ENCODE measurements at places on chromosomes 6 and 20.

DNA sequence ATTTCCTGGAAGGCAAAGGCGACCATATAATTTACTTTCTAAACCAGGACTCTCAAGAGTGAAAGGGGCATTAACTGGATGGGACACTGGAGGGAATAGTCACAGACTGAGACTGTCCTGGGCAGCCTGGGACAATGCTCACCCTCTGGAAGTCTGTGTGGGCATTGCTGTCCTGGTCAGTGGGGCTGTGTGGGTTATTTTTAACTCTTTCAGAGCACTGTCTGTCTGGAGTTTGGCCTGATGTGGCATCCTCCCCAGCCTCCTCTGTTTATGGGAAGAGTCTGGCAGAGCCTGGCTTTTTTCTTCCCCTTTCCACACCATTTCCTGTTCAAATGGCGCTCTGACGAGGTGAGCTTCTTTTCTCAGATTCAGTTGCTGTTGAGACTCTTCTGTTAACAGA, 11.7 kb downstream of the DAAM2 start:
- DNase-seq: no peak

DNA sequence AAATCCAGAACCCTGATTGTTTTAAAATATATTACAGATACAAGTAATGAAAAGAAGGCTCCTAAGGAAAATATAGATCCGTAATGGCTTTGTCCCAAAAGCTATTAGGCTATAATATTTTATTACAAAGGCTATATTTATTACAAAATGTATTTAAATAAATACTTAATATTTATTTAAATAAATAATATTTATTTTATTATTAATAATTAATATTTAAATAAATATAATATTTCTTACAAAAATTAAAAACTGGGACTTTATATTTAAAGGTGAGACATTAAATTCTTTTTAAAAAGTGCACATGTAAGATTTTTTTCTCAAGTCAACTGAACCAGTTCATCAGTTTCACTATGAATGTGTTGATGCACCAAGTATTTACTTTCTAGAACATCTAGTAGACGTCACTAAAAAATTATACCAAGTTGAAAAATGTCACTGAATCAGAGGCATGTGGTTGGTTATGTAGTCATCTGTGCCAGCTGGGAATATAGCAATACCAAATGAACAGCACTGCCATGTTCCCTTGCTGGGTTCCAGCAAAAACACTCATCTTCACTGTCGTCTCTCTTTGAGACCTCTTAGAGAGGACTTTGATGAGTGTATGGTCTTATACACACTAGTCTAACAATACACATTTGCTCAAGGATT, 278.9 kb downstream of the ESR1 start:
- no peak for DNase-seq

- DNase-seq: no peak
Measured at GRCh38 chr6:134523903-134524650, 206.2 kb upstream of the SGK1 start.

DNA sequence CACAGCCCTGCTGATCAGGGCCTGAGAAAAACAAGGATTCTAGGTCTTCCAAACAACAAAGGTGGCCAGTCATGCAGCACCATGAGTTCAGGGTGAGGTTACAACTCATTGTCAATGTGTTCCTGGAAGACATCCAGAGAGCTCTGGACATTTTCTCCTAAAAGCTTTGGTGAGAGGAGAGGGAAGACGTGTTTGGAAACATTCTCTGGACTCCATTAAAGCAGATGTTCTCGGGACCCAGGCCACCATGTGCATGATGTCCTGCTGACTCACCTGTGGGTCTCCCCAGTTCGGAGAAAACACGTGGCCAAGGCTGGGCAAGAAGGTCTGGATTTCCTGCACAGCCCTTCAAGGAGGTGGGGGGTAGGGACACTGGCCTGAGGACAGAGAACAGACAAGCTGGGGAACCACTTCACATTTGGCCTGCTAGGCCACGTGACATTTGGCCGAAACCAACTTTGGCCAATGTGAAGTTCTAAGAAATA, 61.6 kb downstream of the KCNB1 start:
- peak; percentile 71 for DNase-seq

- no peak for DNase-seq
Measured at GRCh38 chr20:7742479-7742878, 197.8 kb downstream of the HAO1 start.

DNA sequence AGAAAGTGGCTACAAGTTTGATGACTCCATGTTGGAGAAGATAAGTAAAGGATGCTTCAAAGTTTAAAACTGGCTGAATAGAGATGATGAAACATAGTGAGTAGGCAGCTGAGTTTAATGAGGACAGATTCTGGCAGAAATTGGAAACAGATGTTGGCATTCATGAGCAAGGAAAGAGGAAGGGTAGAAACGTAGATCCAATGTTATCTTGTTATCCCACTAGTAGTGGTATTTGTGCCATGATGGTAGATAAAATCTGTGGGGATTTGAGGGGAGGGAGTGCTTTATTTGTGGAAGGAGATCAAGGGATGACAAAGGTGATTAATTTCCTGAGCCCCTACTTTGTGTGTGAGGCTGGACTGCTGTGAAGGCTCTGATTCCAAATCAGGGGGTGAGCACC, 69.5 kb downstream of the MRAP2 start:
- DNase-seq: no peak

DNA sequence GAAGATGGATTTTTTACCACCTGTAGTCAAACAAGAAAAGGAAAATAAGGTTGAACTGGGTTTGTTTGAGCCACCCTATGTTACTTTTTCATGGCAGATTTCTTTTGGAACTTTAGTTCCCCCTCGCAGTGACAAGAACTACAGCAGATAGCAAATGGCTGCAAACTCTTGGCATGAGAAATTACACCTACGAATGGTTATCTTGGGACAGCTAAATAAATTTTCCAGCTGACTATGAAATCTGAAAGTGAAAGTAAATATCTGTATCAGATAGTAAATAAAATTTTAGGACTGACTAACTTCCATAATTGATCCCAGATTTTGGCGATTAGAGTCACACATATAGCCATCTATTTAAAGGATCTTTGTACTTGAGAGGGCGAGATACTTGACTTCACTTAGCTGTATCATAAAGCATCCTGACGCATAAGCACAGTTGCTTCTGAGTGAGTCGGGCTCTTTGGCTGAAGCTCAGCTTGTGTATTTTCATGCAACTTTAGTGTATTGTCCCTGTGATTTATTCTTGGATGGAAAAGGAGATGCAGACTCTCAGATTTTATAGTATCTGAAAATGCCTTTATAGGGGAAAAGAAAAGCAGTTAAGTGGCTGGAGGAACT, 125.3 kb upstream of the B3GAT2 start:
- DNase-seq: peak; percentile 32

GRCh38 chr6:119002069-119002468, 67.1 kb upstream of the MCM9 start:
- DNase-seq: no peak

DNA sequence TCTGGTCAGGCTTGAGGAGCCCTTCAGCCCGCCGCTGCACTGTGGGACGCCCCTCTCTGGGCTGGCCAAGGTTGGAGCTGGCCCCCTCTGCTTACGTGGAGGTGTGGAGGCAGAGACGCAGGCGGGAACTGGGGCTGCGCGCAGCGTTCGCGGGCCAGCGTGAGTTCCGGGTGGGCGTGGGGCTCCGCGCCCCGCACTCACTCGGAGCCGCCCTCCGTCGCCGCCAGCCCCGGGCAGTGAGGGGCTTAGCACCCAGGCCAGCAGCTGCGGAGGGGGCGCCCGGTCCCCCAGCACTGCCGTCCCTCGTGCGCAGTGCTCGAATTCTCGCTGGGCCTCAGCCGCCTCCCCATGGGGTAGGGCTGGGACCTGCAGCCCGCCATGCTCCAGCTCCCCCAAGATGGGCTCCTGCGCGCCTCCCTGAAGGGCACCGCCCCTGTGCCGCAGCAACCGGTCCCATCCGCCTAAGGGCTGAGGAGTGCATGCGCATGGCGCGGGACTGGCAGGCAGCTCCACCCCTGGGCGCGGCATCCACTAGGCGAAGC, 695.9 kb downstream of the EPHA7 start:
- no peak for DNase-seq

DNA sequence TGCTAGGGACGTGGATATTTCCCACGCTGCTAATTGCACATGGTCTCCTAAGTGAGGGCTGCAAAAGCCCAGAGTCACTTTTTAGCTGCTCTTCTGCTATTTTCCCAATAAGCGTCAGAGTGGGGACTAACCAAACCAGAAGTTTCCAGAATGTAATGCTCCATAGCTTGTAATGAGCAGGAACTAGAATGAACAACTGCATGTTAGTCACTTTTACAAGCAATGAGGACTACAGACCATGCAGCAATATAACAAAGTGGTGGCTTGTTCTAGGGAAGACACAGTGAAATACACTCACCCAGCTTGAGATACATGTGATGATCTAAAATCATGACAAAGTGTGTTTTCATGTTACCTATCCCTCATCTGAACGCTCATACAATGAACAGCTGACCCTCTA, 314.1 kb upstream of the SGK1 start:
- no peak for DNase-seq

- peak; percentile 58 for DNase-seq
Measured at GRCh38 chr6:45677381-45678284, 299.9 kb upstream of the SUPT3H start.

DNA sequence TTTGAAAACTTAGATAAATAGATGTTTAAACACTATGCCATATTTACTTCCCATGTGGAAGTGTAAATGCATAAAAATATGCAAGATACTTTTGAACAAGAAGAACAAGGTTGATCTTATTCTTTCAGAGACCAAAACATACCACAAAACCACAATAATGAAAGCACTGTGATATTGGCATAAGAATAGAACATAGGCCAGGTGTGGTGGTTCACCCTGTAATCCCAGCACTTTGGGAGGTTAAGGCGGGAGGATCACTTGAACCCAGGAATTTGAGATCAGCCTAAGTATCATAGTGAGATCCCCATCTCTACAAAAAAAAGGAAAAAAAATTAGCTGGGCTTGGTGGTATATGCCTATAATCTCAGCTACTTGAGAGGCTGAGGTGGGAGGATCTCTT, 66.5 kb downstream of the KCNS1 start:
- no peak for DNase-seq

- peak; percentile 71 for DNase-seq
Measured at GRCh38 chr6:156881687-156882629, 104.8 kb downstream of the ARID1B start.

DNA sequence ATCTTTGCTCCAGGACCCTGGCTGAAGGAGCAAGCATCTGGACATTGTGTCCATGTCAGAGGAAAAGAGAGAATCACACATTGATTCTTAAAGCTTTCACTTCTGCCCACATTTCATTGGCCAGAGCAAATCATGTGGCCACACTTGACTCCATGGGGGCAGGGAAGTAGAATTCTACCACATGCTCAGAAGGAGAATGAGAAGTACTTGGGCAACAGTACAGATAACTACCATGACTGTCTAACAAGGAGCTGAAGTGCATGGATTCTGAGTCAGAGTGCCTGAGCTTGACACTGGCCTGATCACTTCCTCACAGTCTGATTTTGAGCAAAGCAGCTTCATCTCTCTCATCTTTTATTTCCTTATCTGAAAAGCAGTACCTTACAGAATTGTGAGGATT, 38.6 kb downstream of the GHRH start:
- DNase-seq: no peak

GRCh38 chr20:35446356-35447078, 8.5 kb upstream of the GDF5 start:
- no peak for DNase-seq

DNA sequence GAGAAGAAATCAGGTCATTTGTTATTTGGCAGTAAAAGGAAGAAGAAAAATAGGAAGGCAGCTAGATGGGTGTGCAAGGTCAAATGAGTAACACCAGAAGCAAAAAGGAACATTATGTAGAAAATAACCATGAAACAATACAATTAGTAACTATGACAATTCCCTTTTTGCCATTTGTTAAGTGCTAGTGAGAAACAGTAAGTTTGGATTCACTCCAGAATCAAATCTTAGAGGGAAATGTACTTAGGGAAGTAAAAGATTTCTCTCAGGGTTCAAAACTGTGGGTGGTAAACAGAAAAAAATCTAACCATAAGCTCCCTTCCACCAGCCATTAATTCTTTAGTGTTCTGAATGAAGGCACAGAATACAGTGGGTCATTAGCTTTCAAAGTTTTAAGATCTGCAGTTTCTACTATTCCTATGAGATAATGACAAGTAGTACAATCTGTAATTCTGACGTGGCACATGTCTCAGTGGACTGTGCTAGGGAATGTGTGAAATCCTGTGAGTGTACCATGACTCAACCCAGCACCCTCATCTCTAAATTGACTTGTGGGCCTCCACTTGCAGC, 17.1 kb downstream of the REPS1 start:
- DNase-seq: peak; percentile 28

DNA sequence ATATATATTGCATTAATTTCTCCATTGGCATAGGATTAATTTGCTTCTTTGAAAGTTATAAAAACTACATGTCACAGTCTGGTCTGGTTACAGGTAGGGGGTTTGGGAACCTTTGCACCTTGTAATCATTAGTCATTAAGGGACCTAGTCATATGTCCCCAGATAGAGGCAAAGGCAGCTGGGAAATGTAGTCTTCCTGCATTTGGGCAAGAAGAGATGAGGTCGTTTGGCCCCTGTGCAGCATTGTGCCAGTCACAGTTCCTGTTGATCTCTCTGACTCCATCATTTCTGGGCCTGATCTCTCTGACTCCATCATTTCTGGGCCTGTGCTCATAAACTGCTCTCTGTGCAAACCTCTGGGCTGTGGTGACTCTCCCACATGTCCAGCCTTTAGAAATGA, 73.2 kb downstream of the BCKDHB start:
- no peak for DNase-seq

- DNase-seq: no peak
Measured at GRCh38 chr6:117195728-117196127, 69.6 kb upstream of the VGLL2 start.

DNA sequence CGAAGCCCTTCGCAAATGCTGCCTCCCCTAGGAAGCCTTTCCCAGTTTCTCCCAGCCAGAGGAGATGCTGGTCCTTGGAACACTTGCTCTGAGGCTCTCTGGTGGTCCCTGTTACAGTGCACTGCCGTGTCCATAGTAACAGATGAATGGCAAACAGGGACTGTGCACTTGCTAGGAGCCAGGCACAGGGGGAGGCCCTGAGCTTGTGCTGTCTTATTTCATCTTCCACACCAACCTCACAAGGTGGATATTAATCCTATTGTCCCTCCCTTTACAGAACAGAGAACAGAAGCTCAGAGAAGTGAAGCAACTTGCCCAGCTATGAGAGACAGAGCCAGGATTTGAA, 19.0 kb downstream of the SRC start:
- no peak for DNase-seq

GRCh38 chr6:13762611-13763441, 51.2 kb upstream of the RANBP9 start:
- peak; percentile 71 for DNase-seq

DNA sequence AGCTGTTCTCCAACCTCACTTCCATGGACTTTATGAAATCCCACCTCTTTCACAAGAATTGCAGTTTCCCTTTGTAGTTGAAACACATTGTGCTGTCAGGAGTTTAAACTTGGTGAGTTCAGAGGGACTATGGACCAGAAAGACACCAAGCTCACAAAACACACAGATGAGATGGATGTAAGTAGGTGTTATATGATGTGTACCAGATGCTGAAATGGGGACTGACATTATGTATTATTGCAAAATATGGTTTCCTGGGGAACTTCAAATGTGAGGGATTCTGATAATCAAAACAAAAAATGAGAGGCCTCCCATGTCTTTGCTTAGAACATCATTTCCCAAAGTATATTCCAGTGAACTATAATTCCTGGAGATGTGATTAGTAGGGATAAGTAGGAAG, 401.1 kb upstream of the ARID1B start:
- DNase-seq: no peak

- no peak for DNase-seq
Measured at GRCh38 chr6:151761851-151762250, 45.6 kb upstream of the ESR1 start.

All from tongue (tissue), 3 donors.